ENCODE measurements at places on chromosomes 7 and 10. TPM values are rescaled to one million over a fixed set of nuclear protein-coding genes. Genes with fewer than 3 reads are reported as not detected.

- DNase-seq, result no peak
These were observed 30.0 kb upstream of the AP5Z1 start for GRCh38 chr7:4745265-4745919.

DNA sequence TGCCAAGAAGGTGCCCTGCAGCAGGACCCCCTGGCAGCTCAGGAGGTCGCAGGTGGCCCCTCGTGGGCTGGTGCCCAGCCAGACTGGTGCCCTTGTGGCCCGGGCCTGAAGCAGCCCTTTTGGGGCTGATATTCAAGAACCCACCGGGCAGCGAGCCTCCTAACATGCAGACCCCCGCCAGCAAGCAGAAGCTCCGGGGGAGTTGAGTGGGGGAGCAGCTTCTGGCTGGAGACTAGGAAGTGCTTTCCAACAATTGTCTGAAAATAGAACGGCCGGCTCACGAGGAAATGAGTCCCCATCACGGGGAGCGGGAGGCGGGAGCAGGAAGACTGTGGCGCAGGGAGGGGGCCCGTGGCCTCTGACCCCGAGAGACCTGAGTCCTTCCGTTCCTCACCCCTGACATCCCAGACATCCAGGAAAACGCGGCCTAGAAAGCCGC, 9.5 kb upstream of the INTS1 start:
- DNase-seq, result no peak

DNA sequence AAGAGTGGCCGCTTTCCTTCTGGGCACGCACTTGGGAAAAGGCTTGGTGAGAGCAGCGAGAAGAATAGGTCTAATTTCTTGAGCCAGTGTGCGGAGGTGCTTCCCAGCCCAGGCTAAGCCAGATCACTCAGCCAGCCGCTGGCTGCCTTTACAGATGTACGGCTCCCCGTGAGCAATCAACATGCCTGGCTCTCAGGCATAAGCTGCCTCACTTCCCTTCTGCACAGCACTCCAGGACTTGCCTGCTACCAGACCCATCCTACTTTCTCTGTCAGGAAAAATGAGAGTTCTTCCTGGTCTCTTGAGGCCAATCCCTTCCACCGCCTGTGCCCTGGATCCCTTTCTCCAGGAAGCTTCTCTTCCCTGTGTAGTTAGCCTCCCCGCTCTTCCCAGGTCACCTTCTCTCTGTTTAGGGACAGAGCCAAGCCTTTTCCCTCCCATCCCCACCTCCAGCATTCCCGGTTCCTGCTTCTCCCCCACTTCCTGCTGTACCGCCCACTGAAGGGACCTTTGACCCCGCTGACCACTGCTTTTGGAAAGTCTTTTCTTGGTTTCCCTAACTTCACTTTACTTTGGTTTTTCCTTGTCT, 1.1 kb upstream of the ACTR3C start:
- no peak for DNase-seq

PPP1R3C gene
- not detected for total RNA-seq

CPN1 gene
- total RNA-seq, result not detected

MET gene
- total RNA-seq, result 158 TPM

PEX1 gene
- 66.1 TPM for total RNA-seq

Data from Karpas-422 (cell line).